ENCODE measurements at places on chromosomes 12 and 14. TPM values are rescaled to one million over a fixed set of nuclear protein-coding genes. Genes with fewer than 3 reads are reported as not detected.

TTC8 gene
- 9.6 TPM for polyA plus RNA-seq

WNT1 gene
- 0.09 TPM for polyA plus RNA-seq

LRP10 gene
- polyA plus RNA-seq = 133 TPM

CMA1 gene
- not detected for polyA plus RNA-seq

LRFN5 gene
- polyA plus RNA-seq = 0.40 TPM

GNG2 gene
- polyA plus RNA-seq = 22.1 TPM

OR4L1 gene
- polyA plus RNA-seq = not detected

NRIP2 gene
- 0.10 TPM for polyA plus RNA-seq

HCAR2 gene
- polyA plus RNA-seq = 31.4 TPM

PLA2G1B gene
- 24.4 TPM for polyA plus RNA-seq

OR4E2 gene
- not detected for polyA plus RNA-seq

CORO1C gene
- polyA plus RNA-seq = 36.4 TPM

IL26 gene
- not detected for polyA plus RNA-seq

VDR gene
- polyA plus RNA-seq = 19.5 TPM

VASH1 gene
- 10.5 TPM for polyA plus RNA-seq

CMKLR1 gene
- 19.6 TPM for polyA plus RNA-seq

CPNE6 gene
- not detected for polyA plus RNA-seq

SLC6A12 gene
- 1.7 TPM for polyA plus RNA-seq

OR8S1 gene
- polyA plus RNA-seq = not detected

SPX gene
- 0.09 TPM for polyA plus RNA-seq

HCAR1 gene
- polyA plus RNA-seq = 0.37 TPM

GDF3 gene
- 0.02 TPM for polyA plus RNA-seq

DBX2 gene
- not detected for polyA plus RNA-seq

SLC38A6 gene
- polyA plus RNA-seq = 10.0 TPM

WASHC4 gene
- polyA plus RNA-seq = 21.7 TPM
